ENCODE measurements at places on chromosomes 3 and 15. TPM values are rescaled to one million over a fixed set of nuclear protein-coding genes. Genes with fewer than 3 reads are reported as not detected.

SNRPN gene
- total RNA-seq = 171 TPM

SLC28A1 gene
- not detected for total RNA-seq

ARF4 gene
- total RNA-seq = 312 TPM

GOLGA8J gene
- total RNA-seq = 0.13 TPM

GPR149 gene
- not detected for total RNA-seq

P2RY1 gene
- total RNA-seq = 1.2 TPM

CHD2 gene
- total RNA-seq = 62.5 TPM

ROPN1 gene
- total RNA-seq = not detected

B3GALNT1 gene
- 30.3 TPM for total RNA-seq

LRRC49 gene
- 25.1 TPM for total RNA-seq

ATP8B4 gene
- 0.75 TPM for total RNA-seq

EHHADH gene
- 5.0 TPM for total RNA-seq

MLH1 gene
- 60.1 TPM for total RNA-seq

SRGAP3 gene
- 5.2 TPM for total RNA-seq

NSMCE3 gene
- total RNA-seq = 7.5 TPM

HGD gene
- 0.19 TPM for total RNA-seq

FBXO40 gene
- total RNA-seq = not detected

KBTBD12 gene
- total RNA-seq = not detected

GP9 gene
- not detected for total RNA-seq

NAA80 gene
- 2.8 TPM for total RNA-seq

FAM227B gene
- total RNA-seq = 6.5 TPM

CCK gene
- 0.19 TPM for total RNA-seq

CHST14 gene
- 8.6 TPM for total RNA-seq

CCR1 gene
- 0.13 TPM for total RNA-seq

OSBPL10 gene
- 10.7 TPM for total RNA-seq

STRA6 gene
- total RNA-seq = 0.06 TPM

CPNE9 gene
- total RNA-seq = not detected

NR1I2 gene
- total RNA-seq = under 0.01 TPM

SEMA3B gene
- 11.1 TPM for total RNA-seq

ISLR2 gene
- total RNA-seq = not detected

CADPS gene
- 0.40 TPM for total RNA-seq
